ENCODE measurements at places on chromosomes 16 and 17.

DNA sequence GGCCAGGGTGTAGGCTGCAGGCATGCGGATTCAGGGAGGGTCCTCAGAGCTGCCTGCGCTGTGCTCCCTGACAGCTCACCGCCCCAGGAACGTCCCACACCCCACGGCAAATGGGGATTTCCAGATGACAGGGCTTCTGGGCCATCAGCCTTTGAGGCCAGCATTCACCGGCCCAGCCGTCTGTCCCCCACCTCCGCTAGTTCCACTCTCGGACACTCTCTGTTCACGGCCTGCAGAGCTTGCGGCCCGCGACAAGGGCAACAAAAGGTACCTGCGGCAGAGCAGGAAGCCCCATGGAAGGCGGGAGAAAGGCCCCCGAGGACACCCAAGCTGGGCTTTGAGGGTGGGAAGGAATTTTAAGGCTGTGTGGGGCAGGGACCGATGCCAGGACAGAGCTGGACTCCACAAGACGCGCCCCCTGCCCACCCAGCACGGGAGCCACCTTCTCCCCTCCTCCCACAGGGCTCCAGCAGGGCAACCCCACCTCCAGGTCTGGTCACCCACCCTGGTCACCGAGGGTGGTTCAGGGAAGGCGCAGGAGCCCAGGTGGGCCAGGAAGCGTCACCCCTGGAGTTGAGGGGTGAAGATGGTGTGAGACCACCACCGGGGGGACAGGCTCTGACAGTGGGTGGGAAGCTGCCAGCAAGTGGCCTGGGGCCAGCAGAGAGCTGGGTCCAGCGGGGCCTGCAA is 5.6 kb upstream of the CYBA start:
- no peak for DNase-seq

DNA sequence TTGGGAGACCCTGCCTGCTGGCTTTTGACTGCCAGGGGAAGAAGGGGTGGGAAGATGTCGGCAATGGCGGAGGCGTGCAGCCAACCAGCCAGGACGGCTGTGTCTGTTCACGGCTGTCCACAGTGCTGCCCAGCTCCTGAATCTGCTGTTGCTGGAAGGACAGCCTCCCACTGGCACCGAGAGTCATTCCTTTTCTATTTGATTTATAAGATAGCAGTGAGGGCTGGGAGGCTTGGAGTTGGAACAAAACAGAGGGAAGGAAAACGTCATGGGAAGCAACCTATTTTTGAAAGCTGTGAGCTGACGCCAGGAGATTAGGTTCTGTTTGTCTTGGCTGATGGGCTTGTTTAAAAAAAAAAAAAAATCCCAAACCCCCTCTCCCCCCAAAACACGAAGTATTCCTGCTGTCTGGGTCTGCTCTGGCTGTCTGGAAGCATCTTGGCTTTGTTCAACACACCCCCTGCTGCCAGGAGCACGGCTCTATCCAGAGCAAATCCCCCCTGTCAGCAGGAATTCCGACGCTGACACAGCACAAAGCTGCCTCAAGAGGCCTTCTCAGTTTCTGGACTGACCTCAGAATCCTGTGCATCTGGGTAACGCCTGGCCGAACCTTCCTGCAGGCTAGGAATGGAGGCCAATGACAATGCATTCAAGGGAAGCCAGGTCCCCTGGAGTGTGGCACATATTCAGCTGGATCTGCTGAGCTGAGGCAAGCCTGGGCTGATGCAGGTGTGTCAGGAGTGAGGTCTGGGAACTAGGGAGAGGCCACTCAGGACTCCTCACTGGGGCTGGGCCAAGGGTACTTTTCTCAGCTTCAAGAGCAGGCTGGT is 41.0 kb upstream of the SREBF1 start:
- no peak for DNase-seq

GRCh38 chr17:73262676-73263642 is 1.3 kb upstream of the CPSF4L start:
- DNase-seq, result no peak

- DNase-seq, result no peak
Observed at GRCh38 chr17:31307640-31308039, 6.2 kb downstream of the EVI2B start.

DNA sequence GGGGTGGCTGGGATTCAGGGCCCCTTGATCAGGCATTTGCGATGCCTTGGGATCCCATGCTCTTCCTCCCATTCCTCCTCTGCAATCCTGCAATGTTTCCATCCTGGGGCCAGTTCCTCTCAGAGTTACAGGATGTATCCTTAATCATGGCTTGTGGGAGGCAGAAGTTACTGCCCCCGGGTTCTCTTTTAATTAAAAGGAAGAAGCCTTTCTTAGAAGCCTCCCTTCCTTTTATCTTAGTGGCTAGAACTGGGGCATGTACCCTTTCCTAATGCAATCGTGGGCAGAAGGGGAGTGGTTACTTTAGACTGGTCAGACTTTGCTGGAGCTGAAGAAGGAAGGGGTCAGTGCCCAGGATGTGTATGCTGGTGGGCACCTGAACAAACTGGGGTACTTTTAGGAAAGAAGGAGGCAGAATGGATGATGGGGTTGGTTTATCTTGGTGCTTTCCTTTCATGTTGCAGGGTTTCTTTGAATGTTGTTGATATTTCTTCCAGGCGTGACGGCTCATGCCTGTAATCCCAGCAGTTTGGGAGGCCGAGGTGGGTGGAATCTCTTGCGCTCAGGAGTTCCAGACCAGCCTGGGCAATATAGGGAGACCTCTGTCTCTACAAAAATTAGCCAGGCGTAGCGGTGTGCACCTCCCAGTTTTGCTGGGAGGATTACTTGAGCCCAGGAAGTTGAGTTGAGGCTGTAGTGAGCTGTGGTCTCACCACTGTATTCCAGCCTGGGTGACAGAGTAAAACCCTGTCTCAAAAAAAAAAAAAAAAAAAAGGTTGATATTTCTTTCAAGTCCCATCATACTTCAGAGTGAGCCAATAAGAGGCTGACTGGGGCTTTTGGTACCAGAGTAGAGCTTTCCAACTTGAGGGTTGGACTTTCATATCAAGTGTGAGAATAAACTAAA is 13.2 kb upstream of the SPN start:
- DNase-seq, result no peak

- DNase-seq, result no peak
Observed at GRCh38 chr16:66751053-66751302, 431 bp downstream of the DYNC1LI2 start.

DNA sequence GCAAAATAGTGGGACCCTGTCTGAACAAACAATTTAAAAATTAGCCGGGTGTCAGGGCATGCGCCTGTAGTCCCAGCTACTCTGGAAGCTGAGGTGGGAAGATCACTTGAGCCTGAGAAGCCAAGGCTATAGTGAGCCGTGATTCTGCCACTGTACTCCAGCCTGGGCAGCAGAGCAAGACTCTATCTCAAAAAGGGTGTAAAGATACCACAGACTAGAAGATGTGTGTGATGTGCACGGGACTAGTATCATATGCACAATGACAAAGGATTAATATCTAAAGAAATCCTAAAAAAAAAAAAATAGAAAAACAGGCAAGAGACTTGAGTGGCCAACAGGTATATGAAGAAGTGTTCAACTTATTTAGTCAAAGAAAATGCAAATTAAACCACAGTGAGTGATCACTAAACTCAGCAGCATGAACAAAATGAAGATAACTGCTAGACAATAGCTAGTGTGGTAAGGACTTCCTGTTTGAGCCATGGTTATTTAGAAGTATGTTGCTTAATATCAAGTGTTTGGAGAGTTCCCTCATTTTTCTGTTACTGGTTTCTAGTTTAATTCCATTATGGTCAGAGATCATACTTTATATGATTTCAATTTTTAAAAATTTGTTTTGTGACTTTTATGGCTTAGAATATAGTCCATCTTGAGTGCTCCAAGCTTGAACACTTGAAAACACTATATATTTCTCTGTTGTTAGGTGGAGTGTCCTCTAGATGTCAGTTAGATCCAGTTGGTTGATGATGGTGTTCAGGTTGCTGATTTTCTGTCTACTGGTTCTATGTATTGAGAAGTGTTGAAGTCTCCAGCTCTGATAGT is 14.7 kb upstream of the SLX4 start:
- no peak for DNase-seq

DNA sequence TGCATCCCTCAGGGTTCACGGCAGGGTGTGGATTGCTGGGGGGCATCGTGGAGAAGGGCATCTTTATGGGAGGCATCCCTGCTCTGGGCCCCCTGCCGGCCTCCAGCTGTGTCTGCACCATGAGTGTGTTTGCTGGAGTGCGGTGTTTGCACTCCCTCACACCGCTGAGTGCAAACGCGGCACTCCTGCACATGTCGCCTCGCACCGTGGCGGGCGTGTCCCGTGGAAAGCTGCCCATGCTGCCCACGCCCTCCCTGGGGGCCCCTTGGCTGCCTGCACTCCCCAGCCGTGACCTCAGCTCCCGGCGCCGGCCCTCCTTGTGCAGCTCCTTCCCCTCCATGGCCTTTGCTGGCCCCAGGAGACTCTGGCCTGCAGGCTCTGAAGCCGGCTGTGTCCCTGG is 74.6 kb upstream of the ZNF750 start:
- no peak for DNase-seq

Measured in LoVo (cell line).